SW480 (cell line): ENCODE measurements at places on chromosomes 7 and 10.
A peak's percentile ranks its signal among the peaks of the same experiment; 100 is the strongest.

DNA sequence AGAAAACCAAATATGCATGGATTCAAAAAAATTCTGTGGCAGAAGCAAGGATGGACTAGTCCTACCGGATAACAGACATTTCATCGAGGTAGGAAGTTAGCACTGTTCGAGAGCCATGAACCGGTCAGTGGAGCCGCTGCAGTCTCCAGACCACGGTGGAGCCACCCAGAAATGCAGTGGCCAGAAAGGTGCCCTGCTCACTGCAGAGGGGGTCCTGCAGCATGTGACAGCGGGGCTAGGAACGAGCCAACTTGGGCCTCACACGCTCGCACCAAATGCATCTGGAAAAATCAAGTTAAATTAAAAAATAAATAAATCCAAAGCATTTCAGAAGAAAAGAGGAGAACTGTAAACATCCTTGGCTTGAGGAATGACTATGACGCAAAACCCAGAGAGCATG lies 13.1 kb upstream of the CFAP46 start:
- DNase-seq: no peak

- no peak for DNase-seq
Measured at GRCh38 chr10:132114953-132115520, 49.3 kb downstream of the JAKMIP3 start.

DNA sequence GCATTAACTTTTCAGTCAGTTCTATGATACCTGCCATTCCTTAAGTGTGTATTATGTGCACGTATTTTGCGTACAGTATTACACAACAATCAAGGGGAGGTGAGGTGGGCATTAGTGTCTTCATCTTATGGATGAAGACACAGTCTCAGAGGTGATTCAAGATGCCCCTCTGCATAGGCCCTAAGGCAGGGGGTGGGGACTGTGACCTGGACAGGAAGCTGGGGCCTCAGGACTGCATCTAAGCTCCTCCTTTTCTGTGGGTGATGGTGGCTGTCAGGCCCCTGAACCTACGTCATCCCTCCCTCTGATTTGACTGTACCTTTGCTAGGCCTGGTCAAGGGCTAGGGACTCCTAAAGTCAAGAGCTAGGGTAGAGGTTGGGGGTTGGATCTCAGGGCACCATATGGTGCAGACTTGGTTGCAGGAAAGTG lies 38.9 kb downstream of the HK1 start:
- peak; percentile 18 for DNase-seq

DNA sequence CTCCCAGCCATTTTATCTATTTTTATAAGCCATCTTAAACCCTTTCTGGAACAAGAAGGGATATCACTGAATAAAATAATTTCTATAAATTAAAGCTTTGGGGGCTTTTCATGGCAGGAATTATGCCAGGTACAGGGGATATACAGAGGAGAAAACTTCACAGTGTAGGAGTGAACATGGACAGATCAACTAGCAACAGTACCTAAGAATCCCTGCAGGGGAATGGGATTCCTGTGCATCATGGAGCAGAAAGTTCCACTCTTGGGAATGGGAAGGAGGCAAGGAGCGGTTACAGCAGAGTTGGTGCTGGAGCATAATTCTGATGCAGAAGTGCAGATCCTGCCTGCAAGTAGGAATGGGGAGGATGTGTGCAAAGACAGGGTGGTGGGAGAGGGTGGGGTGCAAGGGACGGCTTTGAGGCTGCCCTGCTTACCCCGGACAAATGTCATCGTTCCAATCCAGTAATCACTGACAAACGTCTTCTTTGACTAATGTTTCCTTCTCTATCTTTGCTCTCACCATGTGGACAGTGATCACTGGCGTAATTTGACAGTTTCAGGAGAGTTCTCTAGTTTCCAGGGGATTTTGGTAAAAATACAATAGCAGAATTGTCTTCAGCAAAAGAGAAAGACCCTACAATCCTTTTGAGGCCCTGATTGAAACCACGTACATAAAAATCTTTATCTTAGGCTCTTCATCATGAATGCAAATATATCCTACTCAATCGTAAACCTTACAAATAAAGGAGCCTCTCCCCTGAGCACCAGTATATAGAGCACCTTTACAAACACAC lies 196.7 kb downstream of the HECW1 start:
- no peak for DNase-seq

GRCh38 chr7:55523366-55523765 lies 48.9 kb downstream of the VOPP1 start:
- DNase-seq: no peak

GRCh38 chr7:14630048-14630447 lies 272.5 kb downstream of the DGKB start:
- no peak for DNase-seq

- no peak for DNase-seq
Measured at GRCh38 chr10:84395581-84395980, 67.2 kb downstream of the CCSER2 start.

- no peak for DNase-seq
Measured at GRCh38 chr7:7276161-7276560, 93.8 kb downstream of the C1GALT1 start.

- peak; percentile 68 for DNase-seq
Measured at GRCh38 chr7:112550468-112551060, 69.8 kb downstream of the LSMEM1 start.

- peak; percentile 80 for DNase-seq
Measured at GRCh38 chr10:23702977-23703414, 264.1 kb downstream of the OTUD1 start.

DNA sequence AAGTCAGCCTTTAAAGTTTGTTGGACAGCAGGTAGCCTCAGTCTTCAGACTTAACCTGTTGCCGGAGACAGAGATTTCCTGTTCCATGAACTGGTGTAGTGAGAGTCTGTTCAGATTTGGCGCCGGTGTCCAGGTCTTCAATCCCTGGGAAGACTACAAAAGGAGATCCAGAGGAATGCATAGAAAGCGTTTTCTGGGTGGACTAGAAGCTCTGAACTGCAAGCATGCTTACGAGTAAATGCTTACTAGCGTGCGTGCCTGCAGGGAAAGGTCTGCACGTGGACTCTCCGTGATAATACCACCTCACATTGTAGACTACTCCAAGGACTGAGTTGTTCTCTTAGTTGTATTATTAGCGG lies 878 bp downstream of the GLRX3 start:
- DNase-seq: peak; percentile 35

GRCh38 chr7:159007996-159008389 lies 136.7 kb downstream of the VIPR2 start:
- DNase-seq: no peak

- no peak for DNase-seq
Measured at GRCh38 chr10:1546431-1547110, 190.8 kb downstream of the ADARB2 start.

- peak; percentile 16 for DNase-seq
Measured at GRCh38 chr7:7761974-7762779, 43.8 kb upstream of the RPA3 start.

- DNase-seq: no peak
Measured at GRCh38 chr7:108132551-108133265, 2.5 kb upstream of the LAMB4 start.

DNA sequence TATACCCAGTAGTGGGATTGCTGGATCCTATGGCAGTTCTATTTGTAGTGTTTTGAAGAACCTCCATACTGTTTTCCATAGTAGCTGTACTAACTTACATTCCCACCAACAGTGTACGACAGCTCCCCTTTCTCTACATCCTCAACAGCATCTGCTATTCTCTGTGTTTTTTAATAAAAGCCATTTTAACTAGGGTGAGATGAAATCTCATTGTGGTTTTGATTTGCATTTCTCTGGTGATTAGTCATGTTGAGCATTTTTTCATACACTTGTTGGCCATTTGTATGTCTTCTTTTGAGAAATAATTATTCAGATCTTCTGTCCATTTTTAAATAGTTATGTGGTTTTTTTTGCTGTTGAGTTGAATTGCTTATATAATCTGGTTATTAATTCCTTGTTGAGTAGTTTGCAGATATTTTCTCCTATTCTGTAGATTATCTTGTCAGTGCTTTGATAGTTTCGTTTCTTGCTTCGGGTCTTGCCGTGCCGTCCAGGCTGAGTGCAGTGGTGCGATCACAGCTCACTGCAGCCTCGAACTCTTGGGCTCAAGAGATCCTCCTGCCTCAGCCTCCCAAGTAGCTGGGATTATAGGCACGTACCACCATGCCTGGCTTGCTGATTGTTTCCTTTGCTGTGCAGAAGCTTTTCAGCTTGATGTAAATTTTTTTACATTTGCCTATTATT lies 12.0 kb downstream of the MTG1 start:
- no peak for DNase-seq

GRCh38 chr7:46651070-46651469 lies 730.0 kb upstream of the IGFBP3 start:
- DNase-seq: peak; percentile 74

DNA sequence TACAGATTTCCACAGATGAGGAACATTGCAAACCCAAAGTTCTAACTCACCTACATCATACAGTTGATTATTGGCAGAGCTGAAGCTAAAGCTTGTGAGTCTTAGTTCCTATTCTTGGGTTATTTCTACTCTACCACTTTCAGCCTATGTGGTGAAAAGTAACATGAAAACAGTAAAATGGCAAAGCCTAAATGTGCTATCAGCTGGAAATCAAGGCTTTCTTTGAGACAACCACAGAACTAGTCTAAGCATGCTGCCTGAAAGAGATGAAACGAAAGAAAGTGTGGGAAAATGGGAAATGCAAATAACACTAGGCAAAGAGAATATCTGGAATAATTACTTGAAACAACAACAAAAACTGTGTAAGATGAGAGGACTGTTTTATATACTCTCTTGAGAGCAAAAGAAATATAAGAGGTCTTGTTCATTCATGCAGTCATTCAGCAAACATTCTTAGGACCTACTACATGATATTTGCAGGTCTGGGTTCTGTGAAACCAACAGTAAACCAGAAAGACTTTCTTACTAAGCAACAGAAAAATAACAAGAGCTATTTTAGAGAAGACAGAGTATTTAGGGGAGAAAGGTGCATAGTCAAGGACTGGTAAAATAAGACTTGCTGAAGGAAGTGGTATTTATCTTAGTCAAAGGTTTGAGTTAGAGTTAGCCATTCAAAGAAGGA lies 437.1 kb downstream of the HTR7 start:
- DNase-seq: no peak

DNA sequence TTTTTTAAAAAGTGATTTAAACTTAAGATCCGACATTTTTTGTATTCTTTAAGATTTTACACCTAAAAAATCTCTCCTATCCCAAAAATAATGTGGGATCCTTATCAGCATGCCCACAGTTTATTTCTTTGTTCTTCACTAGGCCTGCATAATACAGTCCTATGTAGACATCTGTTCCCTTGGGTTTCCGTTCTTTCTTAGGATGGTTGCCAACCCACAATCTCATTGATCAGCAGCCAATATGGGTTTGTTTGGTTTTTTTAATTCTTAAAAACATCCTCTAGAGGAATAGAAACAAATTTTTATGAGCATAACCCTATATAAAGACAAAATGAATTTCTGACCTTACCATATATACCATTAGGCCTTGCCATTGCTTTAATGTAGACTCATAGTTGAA lies 8.4 kb upstream of the HBP1 start:
- DNase-seq: no peak

- DNase-seq: peak; percentile 94
Measured at GRCh38 chr7:151754142-151754590, 122.7 kb downstream of the PRKAG2 start.

DNA sequence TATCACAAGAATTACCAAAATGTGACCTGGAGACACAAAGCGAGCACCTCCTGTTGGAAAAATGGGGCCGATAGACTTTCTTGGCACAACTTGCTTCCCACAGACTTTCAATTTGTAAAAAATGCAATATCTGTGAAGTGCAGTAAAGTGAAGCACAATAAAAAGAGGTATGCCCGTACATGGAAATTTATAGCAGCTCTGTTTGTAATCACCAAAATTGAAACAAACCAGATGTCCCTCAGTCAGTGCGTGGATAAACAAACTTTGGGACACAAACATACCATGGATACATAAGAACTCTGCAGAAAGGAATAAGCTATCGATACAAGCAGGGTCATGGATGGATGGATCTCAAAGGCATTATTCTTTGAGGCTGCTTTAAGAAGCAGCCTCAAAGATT lies 33.6 kb downstream of the ARID5B start:
- no peak for DNase-seq

DNA sequence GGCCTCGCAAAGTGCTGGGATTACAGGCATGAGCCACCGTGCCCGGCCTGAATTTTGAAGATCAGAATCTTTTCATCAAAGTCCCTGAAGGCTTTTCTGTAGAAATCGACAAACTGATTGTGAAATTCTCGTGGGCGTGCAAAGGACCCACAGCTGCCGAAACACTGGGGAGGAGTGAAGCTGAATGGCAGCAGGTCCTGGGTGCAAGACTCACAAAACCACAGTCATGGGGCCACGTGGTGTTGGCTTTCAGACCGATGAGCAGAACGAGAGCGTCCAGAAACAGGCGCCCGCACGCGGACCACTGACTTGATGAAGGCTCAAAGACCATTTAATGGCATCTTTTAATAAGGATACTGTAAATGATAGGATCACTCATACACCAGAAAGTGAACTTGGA lies 24.7 kb upstream of the PRKAR1B start:
- no peak for DNase-seq
